Activated CD4-positive, alpha-beta T cell treated with anti-CD3 and anti-CD28 coated beads, Interleukin-2, amount 50 U/mL, for 48 hours (primary cell): ENCODE measurements at places on chromosomes 2 and 18.

GRCh38 chr2:166614503-166614902, 120.5 kb upstream of the SCN7A start:
- DNase-seq = no peak

DNA sequence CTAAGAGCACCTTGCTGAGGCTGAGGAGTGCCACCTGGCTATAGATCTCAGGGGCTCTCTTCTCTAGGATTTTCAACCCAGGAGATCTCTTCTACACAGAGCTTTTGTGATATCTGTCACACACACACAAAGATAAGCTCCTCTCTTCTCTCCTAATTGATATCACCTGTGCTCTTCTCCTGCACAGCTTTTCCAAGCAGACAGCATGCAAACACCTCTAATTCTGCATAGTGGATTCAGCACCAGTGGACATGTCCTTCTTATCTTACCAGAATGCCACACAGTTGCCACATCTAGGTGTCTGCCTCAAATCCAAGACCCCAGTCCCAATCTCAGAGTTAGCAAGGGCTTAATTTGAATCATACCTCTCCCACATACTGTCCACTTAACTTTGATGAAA, 43.9 kb downstream of the LRATD1 start:
- DNase-seq = no peak

DNA sequence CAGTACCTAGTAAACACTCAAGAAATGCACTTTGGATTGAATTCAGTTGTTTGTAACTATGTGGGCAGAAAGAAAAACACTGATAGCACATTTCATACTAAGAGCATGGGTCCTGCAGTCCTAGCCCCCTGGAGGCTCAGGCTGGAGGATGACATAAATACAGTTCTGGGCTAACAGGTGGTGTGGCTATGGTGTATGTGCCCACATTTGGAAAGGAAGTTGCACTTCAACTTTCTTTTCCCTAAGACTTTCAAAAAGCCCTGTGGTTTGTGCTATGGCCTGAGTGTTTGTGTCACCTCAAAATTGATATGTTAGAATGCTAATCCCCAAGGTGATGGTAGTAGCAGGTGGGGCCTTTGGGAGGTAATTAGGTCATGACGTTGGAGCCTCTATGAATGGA, 218.2 kb downstream of the CDCA7 start:
- no peak for DNase-seq

GRCh38 chr2:46634905-46635304, 155.5 kb downstream of the TMEM247 start:
- no peak for DNase-seq

GRCh38 chr2:204479557-204479956, 65.7 kb upstream of the PARD3B start:
- no peak for DNase-seq

- no peak for DNase-seq
Observed at GRCh38 chr18:66334534-66334933, 269.4 kb downstream of the CDH19 start.

- no peak for DNase-seq
Observed at GRCh38 chr2:211545582-211545981, 989.2 kb downstream of the CPS1 start.

DNA sequence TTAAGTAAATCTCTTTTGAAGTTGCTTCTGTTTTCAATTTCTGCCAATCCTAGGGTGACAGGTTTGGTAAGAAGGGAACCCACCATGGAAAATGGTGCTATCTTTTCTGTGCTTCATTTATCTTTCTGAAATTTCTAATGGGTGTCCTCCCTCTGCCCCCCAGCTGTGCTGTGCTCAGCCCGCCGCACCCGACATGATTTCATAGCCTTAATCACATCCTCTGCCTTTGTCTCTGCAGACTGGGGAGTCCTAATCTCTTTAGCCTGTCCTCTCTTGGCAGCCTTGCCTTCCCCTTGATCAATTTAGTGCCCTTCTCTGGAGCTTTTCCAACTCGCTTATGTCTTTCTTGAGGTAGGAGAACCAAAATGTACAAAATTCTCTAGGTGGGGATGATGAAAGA, 49.3 kb downstream of the DNMT3A start:
- DNase-seq = no peak

GRCh38 chr2:105582952-105583660, 161.6 kb upstream of the NCK2 start:
- no peak for DNase-seq

- DNase-seq = no peak
Observed at GRCh38 chr2:197883354-197884032, 79.1 kb downstream of the PLCL1 start.

DNA sequence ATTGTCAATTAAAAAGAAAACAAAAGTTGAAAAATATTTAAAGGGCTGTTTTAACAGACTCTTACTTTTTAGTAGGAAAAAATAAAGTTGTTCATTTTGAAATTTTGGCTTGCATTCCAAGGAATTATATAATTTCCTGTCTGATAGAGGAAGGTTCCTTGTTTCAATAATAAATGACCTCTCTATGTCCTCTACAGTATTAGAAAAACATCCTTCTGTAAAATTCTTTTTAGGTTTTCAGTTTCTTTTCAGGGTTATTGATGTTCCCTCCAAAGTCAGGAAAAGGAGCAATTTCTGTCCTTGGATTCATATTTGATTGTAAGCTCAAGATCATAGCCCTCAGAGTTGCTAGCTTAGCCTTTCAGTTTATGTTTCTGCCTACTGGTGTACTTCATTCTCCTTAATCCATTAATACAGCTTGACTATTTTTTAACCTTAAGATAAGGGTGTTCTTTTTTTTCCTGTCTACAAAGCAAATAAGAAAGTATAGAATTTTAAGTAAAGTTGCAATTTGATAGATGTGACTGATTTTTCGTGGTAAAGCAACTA, 125.2 kb upstream of the COL3A1 start:
- DNase-seq = no peak

- DNase-seq = no peak
Observed at GRCh38 chr18:54229421-54230059, 5.1 kb upstream of the MBD2 start.

DNA sequence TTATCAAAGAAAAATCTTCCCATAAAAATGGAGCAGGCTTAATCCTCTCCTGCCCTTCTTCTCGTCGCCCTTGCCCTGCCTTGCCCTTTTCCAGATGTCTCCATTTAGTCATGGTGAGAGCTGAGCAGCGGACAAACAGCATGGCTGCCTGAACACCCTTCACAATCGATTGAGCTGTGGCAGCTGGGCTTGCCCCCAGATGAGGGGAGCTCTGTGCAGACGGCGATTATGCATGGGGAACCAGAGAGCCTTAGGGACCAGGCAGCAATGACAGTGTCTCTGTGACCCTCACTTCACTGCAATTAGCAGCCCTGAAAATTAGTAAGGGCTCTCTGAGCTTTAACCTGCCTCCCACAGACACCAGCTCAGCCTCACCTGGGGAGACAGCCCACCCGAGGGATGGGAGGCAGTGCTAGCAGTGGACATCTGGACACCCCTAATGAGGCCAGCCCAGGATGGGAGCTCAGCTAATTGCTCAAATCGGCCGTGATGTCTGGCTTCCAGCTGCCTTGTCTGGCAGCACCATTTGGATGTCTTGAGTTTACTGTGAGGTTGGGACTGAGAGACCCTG, 365.7 kb downstream of the TNS1 start:
- no peak for DNase-seq

GRCh38 chr2:64820901-64821300, 167.2 kb upstream of the SERTAD2 start:
- no peak for DNase-seq

DNA sequence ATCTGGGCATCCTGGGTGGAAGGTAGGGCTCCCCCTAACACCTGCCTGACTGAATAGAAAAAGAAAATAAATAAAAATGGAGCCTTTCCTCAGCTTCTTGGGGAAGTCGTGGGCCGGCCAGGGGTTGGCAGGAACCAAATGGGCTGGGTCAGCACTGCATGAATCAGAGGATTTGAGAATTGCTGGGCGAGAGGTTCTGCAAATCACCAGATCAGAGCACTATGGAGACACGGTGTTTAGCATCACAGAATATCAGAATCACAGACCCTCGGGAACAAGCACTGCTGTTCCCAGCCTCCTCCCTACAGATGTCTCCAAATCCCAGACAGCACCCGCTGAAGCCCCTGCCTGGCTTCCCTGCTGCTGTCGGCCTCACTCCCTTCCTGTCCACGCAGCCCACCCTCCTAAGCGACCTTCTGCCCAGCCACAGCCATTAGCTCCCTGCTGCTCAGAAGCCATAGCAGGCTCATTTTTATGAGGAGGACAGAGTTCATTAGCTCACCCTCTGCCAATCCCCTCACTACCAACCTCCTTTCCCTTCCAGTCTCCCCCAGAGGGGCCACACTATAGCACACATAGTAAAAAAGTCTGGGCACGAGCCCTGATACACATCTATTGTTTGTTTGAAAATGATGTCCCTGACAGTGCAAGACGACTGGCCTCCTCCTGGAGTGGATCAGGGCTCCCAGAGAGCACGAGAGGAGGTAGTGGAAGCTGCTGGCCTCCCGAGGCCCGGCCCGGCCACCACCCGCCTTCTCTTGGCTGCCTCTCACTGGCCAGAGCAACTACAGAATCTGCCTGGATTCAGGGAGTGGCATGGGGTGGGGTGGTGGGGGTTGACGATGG, 64.6 kb upstream of the TAF1B start:
- DNase-seq = no peak

DNA sequence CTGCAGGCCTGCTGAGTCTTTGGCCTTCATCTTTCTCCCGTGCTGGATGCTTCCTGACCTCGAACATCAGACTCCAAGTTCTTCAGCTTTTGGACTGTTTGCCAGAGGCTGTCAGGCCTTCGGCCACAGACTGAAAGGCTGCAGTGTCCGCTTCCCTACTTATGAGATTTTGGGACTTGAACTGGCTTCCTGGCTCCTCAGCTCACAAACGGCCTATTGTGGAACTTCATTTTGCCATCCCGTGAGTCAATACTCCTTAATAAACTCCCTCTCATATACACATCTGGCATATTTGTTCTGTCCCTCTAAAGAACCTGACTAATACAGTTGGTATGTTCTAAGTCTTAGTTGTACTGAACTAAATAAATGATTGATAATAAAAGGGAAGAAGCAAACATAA, 702.8 kb upstream of the LINC00305 start:
- no peak for DNase-seq

DNA sequence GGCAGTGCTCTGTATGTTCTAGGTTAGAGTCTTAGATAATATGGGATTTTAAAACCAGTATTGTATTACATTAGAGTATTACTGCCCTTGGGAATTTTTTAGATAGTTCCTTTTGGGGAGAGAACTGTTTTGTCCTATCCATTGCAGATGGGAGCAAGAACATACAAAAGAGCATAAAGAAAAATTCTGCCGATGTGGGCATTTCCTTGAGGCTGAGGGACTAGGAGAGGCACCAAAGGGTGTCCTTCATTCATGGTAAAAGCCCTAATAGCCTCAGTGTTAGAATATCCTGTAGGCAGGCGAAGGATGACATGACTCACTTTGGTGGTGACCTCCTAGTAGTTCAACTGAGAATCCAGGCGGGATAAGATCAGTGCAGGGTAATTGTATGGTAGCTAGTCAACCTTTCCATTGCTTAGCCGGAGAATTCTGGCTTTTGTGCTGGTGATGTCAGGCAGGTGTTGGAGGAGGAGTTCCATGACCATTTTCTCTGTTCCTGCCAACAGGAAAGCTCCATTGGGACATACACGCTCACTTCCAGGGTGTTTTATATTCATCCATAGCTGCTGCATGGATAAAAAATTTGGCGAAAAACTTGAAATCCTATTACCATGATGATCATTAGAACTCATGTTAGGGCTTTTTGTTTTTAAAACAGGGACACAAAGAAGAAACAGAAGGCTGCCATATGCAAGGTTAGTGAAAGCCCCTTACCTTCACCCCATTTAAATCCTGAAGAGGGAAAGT, 28.1 kb downstream of the EPAS1 start:
- no peak for DNase-seq

DNA sequence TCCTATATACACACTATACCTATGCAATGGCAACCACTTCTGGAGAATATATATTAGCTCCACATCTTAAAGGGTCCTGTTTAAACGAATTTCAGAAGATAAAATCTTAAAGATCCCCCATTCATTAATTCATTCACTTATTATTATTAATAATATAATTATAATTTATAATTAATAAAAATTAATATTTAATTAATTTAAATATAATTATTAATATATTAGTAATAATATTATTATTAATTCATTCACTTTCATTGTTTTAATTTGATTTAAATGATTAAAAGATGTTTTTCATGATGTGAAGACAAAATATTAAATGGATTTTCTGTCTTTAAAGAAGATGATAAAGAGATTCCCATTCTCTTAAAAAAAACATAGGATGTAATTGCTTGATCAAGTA, 21.1 kb downstream of the NFU1 start:
- DNase-seq = no peak

GRCh38 chr2:218125626-218126080, at the start of gene CXCR2:
TSS of gene CXCR2 (plus strand) at chr2:218126028. CDS start at chr2:218134802, 8,774 bp downstream.
- DNase-seq = no peak

- DNase-seq = peak; percentile 70
Observed at GRCh38 chr18:77106331-77106730, 26.3 kb downstream of the MBP start.

GRCh38 chr2:71129902-71130151, 202 bp downstream of the MCEE start:
- DNase-seq = no peak

DNA sequence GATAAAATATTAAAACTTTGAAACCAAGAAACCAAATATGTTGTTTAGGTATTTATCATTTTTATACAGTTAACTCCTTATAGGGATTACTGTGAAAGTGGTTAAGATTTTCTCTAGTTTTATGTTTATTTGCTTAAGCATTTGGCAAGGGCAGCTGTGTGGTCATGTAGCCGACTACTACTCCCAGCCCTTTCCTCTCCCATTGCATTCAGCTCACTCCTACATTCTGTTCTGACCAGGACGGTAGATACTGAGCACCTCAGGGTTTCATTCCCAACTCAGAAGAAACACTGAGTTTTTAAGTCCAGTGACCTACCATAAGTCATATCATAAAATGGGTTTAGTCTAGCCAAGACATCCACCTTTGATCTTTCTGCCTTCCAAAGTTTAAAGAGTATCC, 19.8 kb downstream of the FZD5 start:
- DNase-seq = no peak

- no peak for DNase-seq
Observed at GRCh38 chr2:180991820-180992219, 11.4 kb downstream of the UBE2E3 start.

GRCh38 chr2:70767079-70767698, 811 bp downstream of the ADD2 start:
- DNase-seq = peak; percentile 10

DNA sequence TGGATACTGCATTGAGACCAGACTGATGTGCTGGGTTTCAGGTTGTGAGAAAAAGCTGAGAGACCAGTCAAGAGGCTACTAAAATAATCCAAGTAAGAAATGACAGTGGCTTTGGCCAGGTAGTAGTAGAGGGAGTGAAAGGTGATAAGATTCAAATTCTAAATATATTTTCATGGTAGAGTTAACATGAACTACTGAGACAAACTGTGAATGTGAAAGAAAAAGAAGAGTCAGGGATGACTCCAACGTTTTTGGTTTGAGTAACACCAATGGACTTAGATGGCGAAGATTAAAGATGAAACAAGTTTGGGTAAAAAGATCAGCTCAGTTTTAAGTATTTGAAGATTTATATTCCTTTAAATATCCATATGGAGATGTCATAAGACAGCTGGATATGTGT, 209.4 kb downstream of the ZEB2 start:
- no peak for DNase-seq

- DNase-seq = no peak
Observed at GRCh38 chr18:65439188-65439587, 311.6 kb upstream of the CDH7 start.
